Thoracic aorta (tissue), 2 donors: ENCODE measurements at places on chromosomes 6 and 20. TPM values are rescaled to one million over a fixed set of nuclear protein-coding genes. Genes with fewer than 3 reads are reported as not detected.

- no peak for DNase-seq
Measured at GRCh38 chr20:18712131-18712530, 101.5 kb upstream of the SCP2D1 start.

- no peak for DNase-seq
Measured at GRCh38 chr6:148943451-148943850, 196.6 kb downstream of the UST start.

DNA sequence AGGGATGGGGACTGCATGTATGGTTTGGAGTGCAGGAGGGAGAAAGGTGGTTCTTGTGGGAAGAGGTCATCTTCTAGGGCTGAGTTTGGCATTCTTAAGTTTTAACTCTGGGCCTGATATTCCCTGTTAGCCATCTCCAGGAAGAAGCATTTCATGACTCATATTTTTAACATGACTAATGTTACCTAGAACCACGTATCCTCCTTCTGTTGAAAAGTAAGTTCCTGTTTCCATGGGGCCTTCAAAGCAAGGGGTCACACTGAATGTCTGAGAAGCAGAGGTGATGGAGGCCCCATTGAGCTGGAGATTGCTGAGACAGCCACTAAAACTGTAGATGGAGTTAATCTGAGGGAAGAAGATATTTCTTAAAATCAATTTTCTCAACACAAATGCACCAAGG is 30.2 kb downstream of the FAM229B start:
- DNase-seq = no peak

DNA sequence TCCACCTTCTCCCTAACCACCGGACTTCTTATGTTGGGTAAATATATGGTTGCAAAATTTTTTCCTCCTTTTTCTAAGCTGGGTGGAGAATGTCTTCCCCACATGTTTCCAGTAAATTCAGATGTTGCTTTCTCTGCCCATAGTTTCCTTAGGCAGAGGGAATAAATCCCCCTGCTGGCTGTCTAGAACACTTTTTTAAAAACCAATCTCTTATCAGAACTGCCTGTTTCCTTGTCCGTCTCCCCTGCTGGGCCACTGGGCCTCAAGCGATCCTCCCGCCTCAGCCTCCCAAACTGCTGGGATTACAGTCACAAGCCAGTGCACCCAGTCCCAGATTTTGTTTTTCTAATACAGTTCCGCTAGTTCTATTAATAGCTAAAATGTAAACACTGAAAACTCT is 9.9 kb upstream of the WFDC2 start:
- no peak for DNase-seq

GRCh38 chr20:48080583-48080982 is 295.3 kb upstream of the SULF2 start:
- no peak for DNase-seq

Gene RSPH4A
- 0.95 TPM for total RNA-seq

Gene TMEM244
- not detected for total RNA-seq
